ENCODE measurements at places on chromosomes 3 and 15. TPM values are rescaled to one million over a fixed set of nuclear protein-coding genes. Genes with fewer than 3 reads are reported as not detected.
A peak's percentile ranks its signal among the peaks of the same experiment; 100 is the strongest.

Gene TMEM87A
- total RNA-seq, result 54.2 TPM

Gene GOLGA6L7
- total RNA-seq, result not detected

DNA sequence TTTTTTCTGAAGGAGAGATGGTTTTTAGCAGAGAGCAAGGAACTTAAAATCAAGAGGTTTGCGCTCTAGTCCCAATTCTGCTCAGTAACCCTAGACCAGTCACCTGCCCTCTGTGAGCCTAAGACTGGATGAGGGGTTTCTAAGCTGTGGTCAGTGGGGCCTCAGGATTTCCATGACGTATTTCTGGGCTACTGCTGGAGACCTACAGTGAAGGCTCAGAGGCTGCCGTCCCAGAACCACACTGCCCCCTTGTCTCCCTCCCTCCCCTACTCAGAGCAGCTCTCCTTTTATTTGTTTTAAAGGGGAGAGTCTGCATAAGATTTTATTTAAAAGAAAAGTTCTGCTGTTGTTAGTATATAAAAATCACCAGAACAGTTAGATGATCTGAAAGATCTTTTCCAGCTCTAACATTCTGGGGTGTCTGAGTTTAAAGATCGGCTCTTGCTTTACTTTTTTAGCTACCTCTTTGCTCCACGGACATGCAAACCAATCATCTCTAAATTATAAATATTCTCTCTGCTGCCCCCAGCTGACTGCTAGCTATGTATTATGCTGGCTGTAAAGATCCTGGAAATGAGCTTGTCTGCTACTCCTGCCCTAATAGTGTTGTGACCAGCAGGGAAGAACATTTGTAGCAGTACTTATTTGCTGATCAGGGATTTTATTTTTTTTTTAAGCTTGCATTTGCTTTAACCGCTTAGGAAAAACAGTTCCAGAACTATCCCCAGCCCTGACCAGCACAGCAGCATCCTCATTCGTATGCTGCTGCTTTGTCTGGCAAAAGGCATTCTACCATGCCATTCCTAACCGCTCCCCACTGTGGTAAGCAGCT is 28.6 kb upstream of the NDUFB4 start:
- no peaks in the 10 kb centered on the region for H3K27me3 ChIP-seq
- H3K4me3 ChIP-seq, result peak overlapping the region; percentile 25
- no peaks in the 10 kb centered on the region for H3K4me1 ChIP-seq

DNA sequence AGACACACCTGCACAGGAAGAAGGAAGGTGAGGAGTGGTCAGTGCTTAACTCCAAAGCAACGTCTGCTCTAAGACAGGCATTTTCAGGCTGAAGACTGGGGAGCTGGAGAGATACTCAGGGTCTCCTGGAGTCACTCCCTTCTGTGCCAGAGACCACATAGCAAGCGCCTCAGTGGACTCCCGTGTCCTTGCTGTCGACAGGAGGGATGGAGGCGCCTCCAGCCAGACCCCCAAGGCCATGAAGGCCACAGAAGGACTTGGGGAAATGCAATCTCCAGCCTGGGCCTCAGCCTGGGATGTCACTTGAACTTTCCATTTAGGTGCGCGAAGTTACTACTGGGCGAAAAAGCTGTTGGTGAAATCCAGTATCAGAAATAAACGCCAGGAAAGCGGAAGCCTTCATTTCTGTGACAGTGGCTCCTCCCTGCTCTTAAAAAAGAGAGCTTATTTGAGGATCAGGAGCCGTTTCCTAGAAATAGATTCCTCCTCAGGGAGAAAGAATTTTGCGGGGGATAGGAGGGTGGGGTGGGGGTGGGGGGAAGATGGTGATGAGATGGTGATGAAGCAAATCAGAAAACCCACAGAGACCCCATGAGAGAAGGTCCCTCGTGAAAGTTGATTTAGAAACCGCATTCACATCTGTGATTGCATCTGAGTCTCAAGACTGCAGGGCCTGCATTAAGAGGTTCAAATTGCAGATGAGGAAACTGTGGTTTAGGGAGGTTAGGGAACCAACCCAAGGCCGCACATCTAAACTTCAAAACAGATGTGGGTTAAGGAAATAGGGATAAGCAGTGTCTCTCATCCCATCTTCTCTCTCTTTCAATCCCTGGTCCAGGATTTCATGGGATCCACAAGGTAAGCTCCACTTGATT is 78.8 kb downstream of the ATP2B2 start:
- H3K27ac ChIP-seq, result no peak overlapping the region
- no peaks in the 10 kb centered on the region for H3K36me3 ChIP-seq
- no peaks in the 10 kb centered on the region for H3K4me1 ChIP-seq
- peaks cover 7% of the 10 kb centered on the region for H3K27me3 ChIP-seq
- H3K4me3 ChIP-seq, result no peak overlapping the region

GRCh38 chr3:44223299-44223698 is 18.4 kb upstream of the TOPAZ1 start:
- peak; percentile 65 for DNase-seq
- H3K27ac ChIP-seq, result no peak overlapping the region
- H3K36me3 ChIP-seq, result no peaks in the 10 kb centered on the region
- H3K27me3 ChIP-seq, result no peaks in the 10 kb centered on the region
- H3K4me3 ChIP-seq, result no peak overlapping the region

- H3K4me1 ChIP-seq, result no peaks in the 10 kb centered on the region
- H3K36me3 ChIP-seq, result no peaks in the 10 kb centered on the region
- peaks cover 3% of the 10 kb centered on the region for H3K27me3 ChIP-seq
- no peak for DNase-seq
Measured at GRCh38 chr3:119609301-119609700, 11.6 kb downstream of the PLA1A start.

- no peaks in the 10 kb centered on the region for H3K36me3 ChIP-seq
- no peaks in the 10 kb centered on the region for H3K27me3 ChIP-seq
- no peak overlapping the region for H3K27ac ChIP-seq
- DNase-seq, result peak; percentile 45
- H3K4me3 ChIP-seq, result peak overlapping the region; percentile 65
Measured at GRCh38 chr3:75906555-75907112, 121.3 kb upstream of the ZNF717 start.

DNA sequence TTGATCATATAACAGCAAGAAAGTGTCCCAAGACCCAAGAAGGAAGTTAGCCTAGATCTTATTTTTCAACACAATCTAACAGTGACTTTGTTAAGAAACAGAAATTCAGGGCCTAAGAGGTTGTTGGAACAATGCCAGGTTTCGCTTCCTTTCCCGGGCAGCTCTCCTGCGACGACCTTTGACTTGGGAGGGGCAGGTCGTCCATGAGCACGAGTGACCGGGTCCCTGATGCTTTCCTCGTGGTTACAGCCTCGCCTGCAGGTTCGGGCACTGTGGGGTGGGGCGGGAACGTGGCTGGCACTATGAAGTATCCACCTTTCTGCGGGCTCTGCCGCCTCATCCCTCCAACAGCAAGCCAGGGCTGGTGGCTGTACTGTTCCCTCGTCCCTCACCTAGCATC is 90.1 kb upstream of the RGMA start:
- no peak for DNase-seq
- no peaks in the 10 kb centered on the region for H3K36me3 ChIP-seq
- no peaks in the 10 kb centered on the region for H3K27me3 ChIP-seq
- no peak overlapping the region for H3K4me3 ChIP-seq
- H3K27ac ChIP-seq, result no peak overlapping the region

- H3K36me3 ChIP-seq, result no peaks in the 10 kb centered on the region
- no peaks in the 10 kb centered on the region for H3K27me3 ChIP-seq
- no peak overlapping the region for H3K27ac ChIP-seq
- no peak for DNase-seq
- no peak overlapping the region for H3K4me3 ChIP-seq
Measured at GRCh38 chr3:193499136-193499770, 55.4 kb downstream of the ATP13A4 start.
